ENCODE measurements at places on chromosomes 11 and 22.

- no peak for DNase-seq
Observed at GRCh38 chr22:37137903-37138665, 11.6 kb downstream of the IL2RB start.

- no peak for DNase-seq
Observed at GRCh38 chr11:12099132-12099873, 11.1 kb upstream of the MICAL2 start.

GRCh38 chr11:82724026-82724425 lies 9.6 kb downstream of the FAM181B start:
- DNase-seq = no peak

DNA sequence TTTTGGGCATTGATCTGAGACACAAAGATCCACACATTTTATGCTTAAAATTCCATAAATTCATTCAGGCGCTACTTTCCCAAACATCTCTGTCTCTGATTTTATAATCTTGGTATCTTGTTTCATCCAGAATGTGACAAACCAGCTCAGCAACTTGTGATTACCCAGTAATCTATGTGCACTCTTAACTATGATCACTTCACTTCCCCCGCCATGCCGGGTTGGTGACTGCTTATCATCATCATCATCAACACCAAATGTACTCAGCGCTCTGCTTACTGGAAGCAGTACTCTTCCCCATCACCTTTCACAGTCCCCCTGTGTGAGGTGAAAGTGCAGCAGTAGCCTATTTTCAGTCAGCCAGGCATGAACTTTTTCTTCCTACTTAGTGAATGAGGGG lies 15.2 kb upstream of the MMP7 start:
- DNase-seq = no peak

- no peak for DNase-seq
Observed at GRCh38 chr11:702462-703461, 3.3 kb upstream of the EPS8L2 start.

DNA sequence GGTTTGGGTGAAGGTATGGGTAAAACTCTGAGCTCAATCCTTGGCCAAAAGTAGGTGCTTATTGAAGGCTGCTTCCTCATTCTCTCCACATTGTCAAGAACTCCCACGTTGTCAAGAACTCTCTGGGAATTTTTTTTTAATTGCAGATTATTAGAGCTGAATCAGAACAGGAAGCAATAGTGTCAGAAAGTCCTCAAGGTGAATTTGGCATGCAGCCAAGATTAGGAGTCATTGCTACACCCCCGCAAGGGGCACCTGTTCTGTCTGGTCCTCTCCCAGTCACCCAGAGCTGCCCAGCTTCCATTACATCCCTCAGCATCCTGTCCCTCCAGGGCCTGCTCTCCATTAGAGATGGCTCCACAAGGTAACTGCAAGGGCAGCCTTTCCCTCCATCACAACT lies 996.5 kb downstream of the OPCML start:
- no peak for DNase-seq
